Left ventricle myocardium superior (tissue), 1 donor: ENCODE measurements at places on chromosomes 11 and 22. TPM values are rescaled to one million over a fixed set of nuclear protein-coding genes. Genes with fewer than 3 reads are reported as not detected.
A peak's percentile ranks its signal among the peaks of the same experiment; 100 is the strongest.

- DNase-seq: no peak
Observed at GRCh38 chr11:70464509-70465361, 66.4 kb downstream of the CTTN start.

- no peak for DNase-seq
Observed at GRCh38 chr11:86632499-86633269, 39.7 kb downstream of the ME3 start.

DNA sequence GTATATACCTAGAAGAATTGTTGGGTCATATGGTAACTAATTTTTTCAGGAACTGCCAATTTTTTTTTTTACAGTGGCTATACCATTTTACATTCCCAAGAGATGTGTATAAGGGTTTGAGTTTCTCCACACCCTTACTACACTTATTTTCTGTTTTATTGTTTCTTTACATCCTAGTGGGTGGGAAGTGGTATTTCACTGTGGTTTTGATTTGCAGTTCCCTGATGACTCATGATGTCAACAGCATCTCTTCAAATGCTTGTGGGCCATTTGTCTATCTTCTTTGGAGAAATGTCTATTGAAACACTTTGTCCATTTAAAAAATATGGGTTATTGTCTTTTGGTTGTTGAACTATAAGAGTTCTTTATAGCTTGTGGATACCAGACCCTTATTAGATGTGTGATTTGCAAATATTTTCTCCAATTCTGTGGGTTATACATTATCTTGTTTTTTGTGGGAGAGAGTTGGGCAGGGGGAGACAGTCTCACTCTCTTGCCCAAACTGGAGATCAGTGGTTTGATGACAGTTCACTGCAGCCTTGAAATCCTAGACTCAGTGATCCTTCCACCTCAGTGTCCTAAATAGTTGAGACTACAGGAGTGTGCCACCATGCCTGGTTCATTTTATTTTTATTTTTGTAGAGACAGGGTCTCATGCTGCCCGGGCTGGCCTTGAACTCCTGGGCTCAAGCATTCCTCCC, 30.3 kb upstream of the PISD start:
- no peak for DNase-seq

GRCh38 chr11:12272821-12273617, 104.4 kb upstream of the PARVA start:
- DNase-seq: no peak

DNA sequence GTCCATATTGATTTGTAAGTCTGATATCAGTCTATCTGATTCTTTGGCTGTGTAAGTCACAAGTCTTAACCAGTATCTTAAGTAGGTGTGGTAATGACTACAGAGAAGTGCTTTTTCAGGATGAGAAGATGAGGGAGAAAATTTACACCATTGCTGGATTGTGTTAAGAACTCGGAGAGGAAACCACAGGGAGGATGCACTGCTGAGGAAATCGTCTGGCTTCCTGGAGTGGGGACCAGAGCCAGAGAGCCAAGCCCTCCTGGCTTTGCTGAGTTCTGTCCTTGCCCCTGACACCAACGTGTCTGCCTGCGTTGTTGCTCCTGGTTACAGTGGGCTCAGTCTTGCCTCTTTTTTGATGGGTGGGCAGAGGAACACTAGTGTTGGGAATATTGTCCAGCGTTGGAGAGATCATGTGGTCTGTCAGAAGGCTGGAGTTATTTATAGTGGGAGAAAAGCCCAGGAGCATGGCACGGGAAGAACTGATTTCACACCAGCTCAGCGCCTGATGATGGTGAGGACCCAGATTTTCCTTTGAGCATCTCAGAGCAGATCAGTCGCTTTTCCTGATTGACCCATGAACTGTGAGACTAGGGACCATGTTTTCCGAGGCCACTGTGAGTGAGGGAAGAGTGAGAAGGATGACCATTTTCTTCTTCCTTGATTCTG, 29.6 kb downstream of the MARK2 start:
- DNase-seq: no peak

GRCh38 chr11:68942095-68942620, 38.5 kb downstream of the IGHMBP2 start:
- no peak for DNase-seq

- DNase-seq: peak; percentile 94
Observed at GRCh38 chr22:36180038-36180880, 19.7 kb upstream of the APOL3 start.

The C11orf68 gene
- total RNA-seq: 35.2 TPM

The GAS2L1 gene
- 23.2 TPM for total RNA-seq
